ENCODE measurements at places on chromosomes 16 and 17.

- DNase-seq = no peak
These were observed 220.3 kb downstream of the CPPED1 start for GRCh38 chr16:12583237-12583897.

GRCh38 chr17:61757168-61757567 lies 106.2 kb downstream of the BRIP1 start:
- no peak for DNase-seq

DNA sequence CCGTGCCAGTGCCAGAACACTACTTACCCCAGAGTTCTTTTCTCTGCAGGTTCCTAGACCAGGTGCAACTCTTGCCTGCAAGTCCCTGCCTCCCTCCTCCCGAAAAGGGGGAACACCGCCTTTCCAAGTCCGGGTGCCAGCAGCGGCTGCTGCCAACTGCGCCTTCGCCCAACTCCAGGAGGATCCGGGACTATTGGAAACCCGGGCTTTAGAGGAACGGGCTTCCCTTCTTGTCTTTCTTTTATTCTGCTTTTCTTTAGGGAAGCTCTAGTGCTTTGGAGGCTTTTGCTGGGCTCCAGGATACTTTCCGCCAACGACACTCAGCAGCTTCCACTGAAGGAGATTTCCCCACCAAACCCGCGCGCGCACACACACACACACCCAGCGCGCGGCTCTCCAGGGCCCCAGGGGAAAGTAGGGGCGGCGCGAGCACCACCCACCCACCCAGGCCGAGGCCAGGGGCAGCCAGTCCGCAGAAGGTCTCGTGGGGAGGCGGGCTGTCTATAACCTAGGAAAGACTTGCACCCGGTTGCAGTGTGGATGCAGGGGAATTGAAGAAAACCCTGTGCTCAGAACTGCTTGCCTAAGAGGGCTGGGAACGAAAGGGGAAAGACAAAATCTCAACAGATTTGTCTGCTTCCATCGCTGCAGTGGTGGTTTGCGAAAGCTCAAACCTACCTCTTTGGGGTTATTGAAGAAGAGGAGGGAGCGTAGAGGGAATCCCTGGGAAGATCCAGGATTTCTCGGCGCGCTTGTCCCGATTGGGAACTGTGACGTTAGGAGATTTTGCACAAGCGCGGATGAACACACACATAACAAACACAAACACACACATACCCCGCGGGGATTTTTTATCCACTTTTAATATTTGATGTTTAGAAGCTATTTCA lies 977 bp upstream of the CA10 start:
- no peak for DNase-seq

GRCh38 chr16:3189869-3190268 lies 1.9 kb downstream of the OR1F1 start:
- no peak for DNase-seq

- no peak for DNase-seq
These were observed 118.9 kb upstream of the PIRT start for GRCh38 chr17:10956821-10957220.

DNA sequence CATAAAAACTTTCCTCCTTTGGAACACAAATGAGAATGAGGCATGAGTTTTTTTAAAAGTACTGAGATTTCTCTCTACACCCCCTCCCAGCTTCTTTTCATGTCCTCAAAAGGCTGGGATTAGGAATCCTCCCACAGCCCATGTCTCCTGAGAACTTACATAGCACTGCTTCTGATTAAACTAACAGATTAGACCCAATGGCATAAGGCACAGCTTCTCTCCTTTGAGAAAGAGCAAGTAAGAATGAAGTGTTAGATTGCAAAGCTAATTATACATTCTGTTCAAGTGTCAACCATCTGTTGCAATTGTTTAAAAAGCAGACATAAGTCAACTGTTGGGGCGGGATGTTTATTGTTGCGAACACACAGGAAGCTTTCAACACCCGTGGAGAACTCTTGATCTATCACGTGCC lies 715.1 kb downstream of the CDH11 start:
- no peak for DNase-seq

DNA sequence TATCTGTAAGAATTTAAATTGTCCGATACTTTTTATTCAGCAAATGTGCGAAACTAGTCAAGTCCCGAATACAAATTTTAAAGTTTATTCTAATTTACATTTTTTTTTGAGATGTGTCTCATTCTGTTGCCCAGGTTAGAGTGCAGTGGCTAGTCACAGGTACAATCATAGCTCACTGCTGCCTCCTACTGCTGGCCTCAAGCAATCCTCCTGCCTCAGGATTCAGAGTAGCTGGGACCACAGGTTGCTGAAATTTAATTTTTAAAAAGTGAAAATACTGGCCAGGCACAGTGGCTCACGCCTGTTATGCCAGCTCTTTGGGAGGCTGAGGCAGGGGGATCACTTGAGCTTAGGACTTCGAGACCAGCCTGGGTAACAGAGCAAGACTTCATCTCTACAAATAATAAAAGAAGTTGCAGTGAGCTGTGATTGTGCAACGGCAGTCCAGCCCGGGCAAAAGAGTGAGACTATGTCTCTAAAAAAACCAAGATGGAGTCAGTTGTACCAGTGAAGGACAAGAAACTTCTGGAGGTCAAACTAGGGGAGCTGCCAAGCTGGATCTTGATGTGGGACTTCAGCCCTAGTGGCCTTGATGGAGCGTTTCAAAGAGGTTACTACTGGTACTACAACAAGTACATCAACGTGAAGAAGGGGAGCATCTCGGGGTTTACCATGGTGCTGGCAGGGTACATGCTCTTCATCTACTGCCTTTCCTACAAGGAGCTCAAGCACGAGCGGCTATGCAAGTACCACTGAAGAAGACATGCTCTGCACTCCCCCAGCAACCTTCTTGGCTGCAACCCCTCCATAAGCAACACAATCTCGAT lies 5.6 kb downstream of the POLG2 start:
- DNase-seq = peak; percentile 14

GRCh38 chr16:55036371-55036821 lies 105.7 kb downstream of the IRX5 start:
- DNase-seq = no peak

DNA sequence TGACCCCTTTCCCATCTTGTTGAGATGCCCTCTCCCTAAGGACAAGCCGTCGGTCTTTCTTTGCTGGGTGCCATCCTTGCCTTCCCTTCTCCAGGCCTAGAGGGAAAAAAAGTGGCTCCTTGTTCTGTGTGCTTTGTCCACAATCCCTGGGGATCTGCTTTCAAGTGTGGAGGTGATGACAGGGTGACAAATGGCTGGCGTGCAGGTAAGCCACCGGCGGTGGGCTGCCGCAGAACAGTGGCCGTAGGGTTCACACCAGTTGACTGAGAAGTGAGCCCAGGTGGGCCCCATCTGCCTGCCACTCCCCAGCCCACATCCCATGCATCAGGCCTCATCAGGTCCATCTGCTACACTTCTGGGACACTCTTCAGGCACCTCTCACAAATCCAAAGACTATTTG lies 11.4 kb upstream of the CALB2 start:
- no peak for DNase-seq

GRCh38 chr17:68004201-68004600 lies 7.9 kb upstream of the C17orf58 start:
- DNase-seq = no peak

- no peak for DNase-seq
These were observed 13.3 kb downstream of the GSE1 start for GRCh38 chr16:85626191-85626981.

DNA sequence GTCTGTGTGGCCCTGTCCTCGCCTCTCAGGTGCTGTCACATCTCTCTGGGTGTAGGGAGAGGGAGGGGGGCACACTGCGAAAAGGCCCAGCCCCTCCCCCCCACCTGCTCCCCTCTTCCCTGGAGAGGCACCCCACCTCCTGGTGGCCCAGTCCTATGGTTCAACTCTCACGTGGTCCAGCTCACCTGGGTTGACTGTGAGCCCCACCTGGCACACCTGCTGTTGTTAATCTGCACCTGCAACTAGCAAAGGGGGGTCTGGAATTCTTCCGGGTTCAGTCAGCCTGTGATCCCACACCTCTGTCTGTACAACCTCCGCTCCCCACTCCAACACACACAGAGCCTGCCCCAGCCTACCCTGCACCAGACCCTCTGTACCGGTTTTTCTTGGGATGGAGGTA lies 2.0 kb upstream of the SYNGR2 start:
- DNase-seq = no peak

GRCh38 chr16:47476654-47477345 lies 15.7 kb downstream of the PHKB start:
- DNase-seq = no peak

DNA sequence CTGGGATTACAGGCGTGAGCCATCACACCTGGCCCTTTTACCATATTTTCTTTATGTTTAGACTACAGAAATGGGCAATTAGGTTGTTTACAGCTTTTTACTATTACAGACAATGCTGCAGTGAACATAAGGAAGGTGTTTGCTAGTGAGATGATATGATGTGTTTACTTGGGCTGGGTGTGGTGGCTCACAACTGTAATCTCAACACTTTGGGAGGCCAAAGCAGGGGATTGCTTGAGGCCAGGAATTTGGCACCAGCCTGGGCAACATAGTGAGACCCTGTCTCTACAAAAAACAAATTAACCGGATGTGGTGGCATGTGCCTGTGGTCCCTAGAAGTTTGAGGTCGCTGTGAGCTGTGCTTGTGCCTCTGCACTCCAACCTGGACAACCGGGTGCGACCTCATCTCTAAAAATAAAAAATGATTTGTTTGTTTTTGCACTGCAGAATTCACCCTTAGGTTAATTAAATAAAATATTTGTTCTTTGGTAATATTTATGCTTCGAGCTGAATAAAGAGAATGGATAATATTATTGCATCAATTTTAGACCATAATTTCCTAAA lies 15.0 kb downstream of the PAFAH1B1 start:
- DNase-seq = no peak

DNA sequence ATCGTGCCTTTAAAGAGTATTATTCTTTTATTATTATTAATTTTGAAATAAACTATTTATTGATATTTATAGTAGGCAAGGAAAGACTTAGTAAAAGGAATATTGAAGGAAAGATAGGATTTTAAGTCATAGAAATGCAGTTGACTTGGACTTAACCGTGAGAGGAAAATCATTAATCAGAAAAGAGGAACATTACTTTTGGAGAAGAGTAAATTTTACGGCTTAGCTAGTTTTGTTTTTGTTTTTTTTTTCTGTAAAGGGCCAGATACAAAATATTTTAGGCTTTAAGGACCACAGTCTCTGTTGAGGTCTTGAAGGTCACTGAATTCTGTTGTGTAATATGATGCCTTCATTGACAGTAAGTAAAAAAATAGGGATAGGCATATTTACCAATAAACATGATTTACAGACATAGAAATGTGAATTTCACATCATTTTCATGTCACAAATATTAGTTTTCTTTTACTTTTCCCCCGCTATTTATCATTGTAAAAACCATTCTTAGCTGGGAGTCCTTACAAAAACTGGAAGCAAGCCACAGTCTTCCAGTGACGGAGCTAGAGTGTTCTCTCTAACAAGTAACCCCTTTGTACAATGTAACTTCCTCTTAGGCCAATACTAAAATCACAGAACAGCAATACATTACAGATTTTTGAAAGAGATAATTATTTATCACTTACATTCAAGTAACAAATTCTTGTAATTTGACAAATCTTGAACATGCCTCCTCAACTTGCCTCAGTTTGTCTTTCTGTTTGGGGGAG lies 2.3 kb upstream of the KCNJ16 start:
- no peak for DNase-seq

DNA sequence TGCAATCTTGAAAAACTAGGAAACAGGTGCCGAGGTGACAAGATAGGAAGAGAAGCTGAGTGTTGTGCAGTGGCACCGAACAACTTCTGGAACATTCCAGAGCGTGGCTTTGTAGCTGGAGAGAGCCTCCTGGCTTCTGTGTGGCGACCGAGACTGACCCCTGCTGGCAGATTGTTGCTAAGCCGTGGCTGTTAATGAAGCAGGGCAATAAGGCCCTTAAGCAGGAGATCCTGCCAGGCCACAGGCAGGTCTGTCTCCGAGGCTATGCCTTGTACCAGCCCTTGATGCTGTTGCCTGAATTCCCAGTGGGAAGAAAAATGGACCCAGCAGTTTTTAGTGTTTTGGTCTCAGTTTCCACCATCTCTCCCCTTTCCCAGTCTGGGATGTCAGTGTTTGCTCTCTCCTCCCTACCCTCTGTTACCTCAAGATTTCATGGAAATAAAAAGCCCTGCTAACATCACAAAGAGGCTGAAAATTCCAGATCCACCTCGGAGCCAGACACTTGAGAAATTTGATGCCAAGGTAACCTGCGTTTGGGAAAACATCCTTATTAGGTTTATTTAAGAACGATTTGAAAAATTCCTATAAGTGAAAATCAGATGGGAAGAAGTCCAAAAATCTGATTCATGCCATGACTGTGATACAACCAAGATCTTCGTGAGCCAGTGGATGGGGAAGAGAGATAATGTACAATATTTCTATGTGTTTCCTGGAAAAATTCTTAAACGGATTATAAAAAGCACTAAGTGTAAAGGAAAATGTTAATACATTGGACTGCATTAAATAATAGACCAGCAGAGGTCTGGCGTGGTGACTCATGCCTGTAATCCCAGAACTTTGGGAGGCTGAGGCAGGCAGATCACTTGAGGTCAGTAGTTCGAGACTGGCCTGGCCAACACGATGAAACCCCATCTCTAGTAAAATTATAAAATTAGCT lies 265.1 kb downstream of the PRKCA start:
- DNase-seq = peak; percentile 76

GRCh38 chr17:61221181-61221580 lies 178.5 kb upstream of the TBX2 start:
- DNase-seq = no peak

DNA sequence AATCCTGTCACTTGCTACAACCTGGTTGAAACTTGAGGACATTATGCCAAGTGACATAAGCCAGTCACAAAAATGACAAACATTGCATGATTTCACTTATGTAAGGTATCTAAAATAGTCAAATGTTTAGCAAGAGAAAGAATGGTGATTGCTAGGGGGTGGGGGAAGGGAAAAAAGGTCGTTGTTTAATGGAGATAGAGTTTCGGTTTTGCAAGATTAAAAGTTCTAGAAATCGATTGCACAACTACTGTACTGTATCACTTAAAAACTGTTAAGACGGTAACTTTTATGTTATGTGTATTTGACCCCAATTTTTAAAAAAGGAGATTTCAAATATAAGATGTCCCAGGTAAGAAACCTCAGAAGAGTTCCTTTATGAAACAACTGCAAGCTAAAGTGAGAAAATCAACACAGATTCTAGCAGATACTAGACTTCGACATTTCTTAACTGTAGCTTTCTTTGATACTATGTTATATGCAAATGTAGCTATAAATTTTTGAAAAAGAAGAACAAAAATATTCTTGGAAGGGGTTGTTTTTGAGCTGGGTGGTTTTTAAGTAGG lies 5.9 kb downstream of the MEOX1 start:
- no peak for DNase-seq

GRCh38 chr16:69818891-69819545 lies 56.9 kb downstream of the WWP2 start:
- no peak for DNase-seq

- DNase-seq = no peak
These were observed 15.6 kb downstream of the RND2 start for GRCh38 chr17:43040655-43041054.

DNA sequence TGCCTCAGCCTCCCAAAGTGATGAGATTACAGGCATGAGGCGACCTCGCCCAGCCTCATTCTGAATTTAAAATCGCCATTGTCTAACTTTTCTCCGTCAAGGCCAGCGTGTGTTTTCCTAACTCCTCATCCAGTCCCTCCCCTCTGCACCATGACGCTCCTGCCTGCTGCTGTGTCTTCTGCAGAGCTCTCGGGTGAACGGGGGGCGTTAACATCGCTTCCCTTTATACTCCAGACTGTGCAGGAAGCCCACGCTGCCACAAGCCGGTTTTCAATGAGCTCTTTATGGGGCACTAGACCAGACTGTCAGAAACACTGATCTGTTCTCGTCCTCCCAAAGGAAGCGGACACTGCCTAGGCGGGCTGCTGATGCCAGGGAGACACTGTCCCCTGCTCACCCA lies 13.2 kb downstream of the AANAT start:
- DNase-seq = no peak

Measured in activated naive CD4-positive, alpha-beta T cell (primary cell).